Activated naive CD4-positive, alpha-beta T cell treated with anti-CD3 and anti-CD28 coated beads, Interleukin-2, amount 50 U/mL, for 72 hours (primary cell): ENCODE measurements at places on chromosomes 2 and 18. TPM values are rescaled to one million over a fixed set of nuclear protein-coding genes. Genes with fewer than 3 reads are reported as not detected.

Gene CCDC85A
- not detected for total RNA-seq

Gene TNFRSF11A
- total RNA-seq, result 15.8 TPM

Gene GKN1
- not detected for total RNA-seq

Gene TRIM43
- not detected for total RNA-seq

Gene FHOD3
- not detected for total RNA-seq

Gene UGT1A3
- total RNA-seq, result not detected

Gene RNF125
- total RNA-seq, result 12.0 TPM

Gene CNTNAP5
- total RNA-seq, result not detected

Gene DSC3
- total RNA-seq, result not detected

Gene NFATC1
- 89.4 TPM for total RNA-seq

Gene NAGK
- total RNA-seq, result 48.4 TPM

Gene ANKRD62
- total RNA-seq, result not detected

Gene DOK6
- total RNA-seq, result not detected

Gene SGPP2
- total RNA-seq, result 1.3 TPM

Gene GPR17
- not detected for total RNA-seq

Gene SERPINB7
- not detected for total RNA-seq

Gene SKOR2
- total RNA-seq, result not detected

Gene SLC9A4
- 0.07 TPM for total RNA-seq

Gene C2orf80
- not detected for total RNA-seq

Gene KCMF1
- total RNA-seq, result 124 TPM

Gene SPDYA
- total RNA-seq, result 2.0 TPM

Gene SLC11A1
- not detected for total RNA-seq

Gene XIRP2
- not detected for total RNA-seq

Gene LCT
- 0.11 TPM for total RNA-seq

Gene ANKRD30BL
- not detected for total RNA-seq

Gene SCYGR4
- total RNA-seq, result not detected

Gene GREB1
- 1.2 TPM for total RNA-seq

Gene ABHD3
- total RNA-seq, result 19.9 TPM

Gene ACADL
- not detected for total RNA-seq

Gene SCN9A
- total RNA-seq, result not detected

Gene ITPRIPL1
- total RNA-seq, result 15.5 TPM

Gene NCK2
- 89.3 TPM for total RNA-seq

Gene RBM43
- total RNA-seq, result 5.0 TPM

Gene KDM3A
- total RNA-seq, result 67.1 TPM

Gene CREG2
- total RNA-seq, result not detected

Gene KIF1A
- 6.6 TPM for total RNA-seq

Gene COX7A2L
- total RNA-seq, result 122 TPM

Gene DES
- not detected for total RNA-seq

Gene UGT1A8
- total RNA-seq, result not detected

Gene ZBTB7C
- total RNA-seq, result not detected

Gene CCDC74B
- 2.8 TPM for total RNA-seq

Gene NPPC
- total RNA-seq, result 0.41 TPM

Gene C1QL2
- total RNA-seq, result not detected

Gene RND3
- not detected for total RNA-seq

Gene CHRND
- not detected for total RNA-seq

Gene CIB4
- not detected for total RNA-seq

Gene SRD5A2
- total RNA-seq, result not detected

Gene TLK1
- 81.0 TPM for total RNA-seq

Gene TMEM169
- 1.7 TPM for total RNA-seq

Gene COX5B
- 269 TPM for total RNA-seq

Gene LAMA3
- 0.07 TPM for total RNA-seq

Gene GLI2
- total RNA-seq, result not detected

Gene ARHGAP25
- total RNA-seq, result 37.7 TPM

Gene CWC22
- total RNA-seq, result 23.4 TPM

Gene ERBB4
- total RNA-seq, result not detected

Gene CCDC150
- 23.3 TPM for total RNA-seq

Gene SEMA4F
- 4.8 TPM for total RNA-seq

Gene ASXL2
- total RNA-seq, result 40.2 TPM

Gene IL37
- not detected for total RNA-seq

Gene VWC2L
- total RNA-seq, result not detected
